ENCODE measurements at places on chromosomes 3 and 15.

- DNase-seq: peak; percentile 43
Measured at GRCh38 chr3:72310419-72311380, 525.8 kb upstream of the PROK2 start.

GRCh38 chr3:128563439-128563838 is 70.4 kb upstream of the GATA2 start:
- DNase-seq: no peak

GRCh38 chr3:184008161-184008560 is 9.5 kb downstream of the ABCC5 start:
- no peak for DNase-seq

DNA sequence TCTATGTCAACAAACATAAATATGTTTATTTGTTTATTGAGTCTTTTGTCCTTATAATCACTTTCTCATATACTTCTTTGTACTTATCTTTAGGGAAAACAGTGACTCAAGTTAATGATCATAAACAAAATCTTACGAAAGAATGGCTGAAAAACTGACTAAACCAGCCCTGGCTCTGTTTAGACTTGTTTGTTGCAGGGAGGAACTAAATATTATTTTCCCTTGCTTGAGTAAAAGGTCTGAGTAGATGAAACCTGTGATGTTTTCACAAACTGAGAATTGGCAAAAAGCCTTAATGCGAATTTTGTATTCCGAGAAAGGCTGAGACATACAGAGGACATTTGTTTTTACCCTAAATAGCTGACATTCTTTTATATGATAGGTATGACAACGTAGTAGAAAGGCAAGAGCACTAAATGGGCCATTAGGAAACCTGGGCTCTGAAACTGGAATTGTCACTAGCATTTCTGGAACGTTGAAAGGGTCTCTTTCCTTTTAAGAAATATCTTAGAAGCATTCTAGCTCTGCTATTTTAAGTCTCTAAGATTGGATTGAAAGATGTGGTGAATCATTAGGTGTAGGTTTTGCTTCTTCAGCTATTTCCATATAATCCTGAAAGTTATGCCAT is 18.2 kb upstream of the CLDN16 start:
- no peak for DNase-seq

DNA sequence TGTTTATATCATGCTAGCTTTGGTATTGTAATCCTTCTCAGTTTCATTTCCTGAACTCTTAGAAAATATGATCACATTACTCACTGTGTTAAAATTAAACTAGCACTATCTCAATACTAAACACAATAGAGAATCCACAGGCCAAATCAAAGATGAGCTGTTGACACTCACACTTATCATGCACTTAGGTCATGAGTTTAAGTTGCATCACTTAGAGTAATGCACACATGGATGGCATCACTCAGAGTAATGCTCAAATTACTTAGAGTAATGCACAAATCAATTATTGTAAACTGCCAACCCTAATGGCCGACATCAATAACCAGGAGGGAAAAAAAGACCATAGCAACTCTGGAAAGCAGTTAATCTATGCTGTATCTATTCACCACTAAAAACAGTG is 40.0 kb upstream of the MCF2L2 start:
- DNase-seq: no peak

DNA sequence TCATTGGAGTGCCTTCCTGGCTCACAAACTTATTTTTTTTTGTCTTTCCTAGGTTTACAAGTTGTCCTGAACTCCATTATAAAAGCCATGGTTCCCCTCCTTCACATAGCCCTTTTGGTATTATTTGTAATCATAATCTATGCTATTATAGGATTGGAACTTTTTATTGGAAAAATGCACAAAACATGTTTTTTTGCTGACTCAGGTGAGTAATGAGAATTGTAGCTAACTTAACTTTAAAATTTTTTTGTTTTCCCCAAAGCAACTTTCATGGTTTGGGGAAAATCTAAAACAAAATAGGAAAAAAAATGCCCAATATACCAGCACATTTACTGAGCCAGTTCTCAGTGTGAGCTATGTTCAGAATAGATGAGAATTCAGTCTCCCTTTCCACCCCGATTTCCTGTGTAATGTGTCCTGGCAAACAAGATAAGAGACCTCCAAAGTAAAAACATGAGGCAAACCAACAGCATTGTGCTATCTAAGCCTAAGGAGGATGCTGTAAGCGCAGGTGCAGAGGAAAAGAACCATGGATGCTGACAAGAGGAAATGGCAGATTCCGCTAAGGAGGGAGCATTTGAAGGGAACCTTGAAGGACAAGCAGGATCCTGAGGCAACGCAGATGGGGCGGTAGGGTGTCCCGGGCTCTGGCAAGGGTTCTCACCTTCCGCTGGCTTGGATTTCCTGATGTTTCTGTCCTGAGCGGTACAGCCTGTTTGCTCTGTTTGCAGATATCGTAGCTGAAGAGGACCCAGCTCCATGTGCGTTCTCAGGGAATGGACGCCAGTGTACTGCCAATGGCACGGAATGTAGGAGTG is 171.4 kb downstream of the CACNA1D start:
- DNase-seq: no peak

DNA sequence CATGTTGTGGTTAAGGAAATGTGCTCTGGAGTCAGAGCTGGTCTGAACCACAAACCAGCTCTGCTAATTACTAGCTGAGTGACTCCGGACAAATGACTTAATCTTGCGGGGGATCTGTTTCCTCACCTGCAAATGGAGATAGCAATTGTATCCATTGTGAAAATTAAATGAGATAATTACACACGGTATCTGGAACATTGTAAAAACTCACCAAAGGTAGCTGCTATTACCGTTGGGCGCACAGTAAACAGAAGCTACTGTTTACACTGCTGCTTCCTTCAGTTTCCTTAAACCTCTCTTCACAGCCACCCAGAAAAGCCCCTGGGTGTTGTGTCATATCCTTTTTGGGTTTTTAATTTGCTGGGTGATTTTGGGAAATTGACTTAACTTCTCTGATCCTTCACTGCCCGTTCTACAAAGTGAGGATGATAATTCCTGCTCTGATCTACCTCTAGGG is 107.8 kb downstream of the MEGF11 start:
- DNase-seq: no peak

DNA sequence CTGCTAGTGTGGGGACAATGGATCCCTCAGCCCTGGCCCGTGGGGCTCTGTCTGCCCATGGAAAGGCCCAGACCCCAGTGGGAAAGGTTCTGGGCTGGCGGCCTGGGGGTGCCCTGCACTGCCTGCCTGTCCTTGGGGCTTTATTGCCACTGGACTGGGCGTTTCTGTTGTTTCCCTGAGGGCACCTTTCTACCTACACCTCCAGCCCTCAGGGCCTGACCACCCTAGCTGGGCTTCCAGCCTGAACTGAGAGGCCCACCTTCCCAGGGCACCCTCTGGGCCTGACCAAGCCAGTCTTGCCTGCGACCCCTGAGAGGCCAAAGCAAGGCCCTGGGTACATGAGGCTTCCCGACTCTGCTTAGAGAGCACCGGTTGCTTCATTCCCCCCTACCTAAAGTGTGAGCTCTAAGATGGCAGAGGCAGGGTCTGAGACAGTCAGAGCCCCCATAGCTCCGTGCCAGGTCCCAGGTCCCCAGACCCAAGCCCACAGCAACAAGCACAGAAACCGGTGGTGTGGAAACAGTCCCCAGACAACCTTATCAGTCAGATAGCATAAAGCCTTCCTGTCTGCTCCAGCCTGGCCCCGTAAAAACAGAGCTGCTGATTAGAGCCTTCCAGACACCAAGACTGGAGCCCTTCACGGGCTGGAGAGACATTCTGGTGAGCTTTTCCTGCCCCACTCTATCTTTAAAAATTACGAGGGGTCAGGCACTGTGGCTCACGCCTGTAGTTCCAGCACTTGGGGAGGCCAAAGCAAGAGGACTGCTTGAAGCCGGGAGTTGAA is 102.8 kb downstream of the CHSY1 start:
- DNase-seq: no peak

DNA sequence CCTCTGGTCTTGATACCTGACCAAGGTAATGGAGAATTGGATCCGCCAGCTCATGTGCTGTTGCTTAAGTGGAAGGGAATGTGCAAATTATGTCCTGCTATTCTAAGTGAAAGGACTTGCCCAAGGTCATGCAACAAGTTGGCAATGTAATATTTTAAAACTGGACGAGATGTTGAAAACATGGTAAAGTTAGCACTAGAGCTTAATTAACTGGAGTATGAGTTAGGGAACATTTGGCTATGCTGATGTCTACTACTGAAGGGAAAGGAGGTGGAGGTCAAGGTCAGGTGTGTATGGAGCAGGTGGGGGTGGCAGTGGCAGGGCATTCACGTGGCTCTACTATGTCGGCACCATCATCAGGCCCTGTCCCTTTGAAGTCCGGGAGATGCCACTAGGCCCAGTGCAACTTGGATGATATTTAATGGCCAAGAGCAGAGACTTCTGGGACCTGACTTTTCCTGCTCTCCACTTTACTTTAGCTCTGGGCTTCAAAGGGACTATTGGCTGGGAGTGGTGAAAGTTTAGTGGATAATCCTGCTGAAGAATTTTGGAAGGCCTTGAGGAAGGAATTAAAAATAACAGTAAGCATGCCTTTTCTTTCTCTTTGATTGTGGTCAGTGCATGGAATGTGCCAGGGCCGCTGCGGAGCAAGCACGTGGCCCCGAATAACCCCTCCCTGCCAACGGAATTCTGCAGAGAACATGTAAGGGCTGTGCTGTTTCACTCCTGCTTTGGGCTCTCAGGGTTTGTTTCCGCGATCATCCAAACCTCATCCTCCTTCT is 14.9 kb downstream of the SMAD3 start:
- DNase-seq: no peak

DNA sequence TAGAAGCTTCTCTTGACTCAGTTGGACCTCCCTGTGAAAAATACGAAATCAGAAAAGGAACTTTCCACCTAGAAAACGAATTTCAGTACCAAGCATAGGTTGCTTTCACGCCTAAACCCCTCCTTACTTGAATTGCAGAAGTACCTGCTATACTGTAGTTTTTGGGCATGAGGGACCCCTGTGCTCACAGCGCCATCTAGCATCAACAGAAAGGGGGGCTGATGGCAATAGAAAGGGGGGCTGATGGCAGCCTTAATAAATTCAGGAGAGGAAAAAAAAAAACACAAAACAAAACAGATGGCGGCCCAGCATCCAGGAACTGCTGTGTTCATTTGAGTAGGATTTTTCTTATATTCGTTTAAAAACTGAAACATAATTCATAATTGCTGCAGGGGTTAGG is 96.7 kb downstream of the NPAP1 start:
- no peak for DNase-seq

DNA sequence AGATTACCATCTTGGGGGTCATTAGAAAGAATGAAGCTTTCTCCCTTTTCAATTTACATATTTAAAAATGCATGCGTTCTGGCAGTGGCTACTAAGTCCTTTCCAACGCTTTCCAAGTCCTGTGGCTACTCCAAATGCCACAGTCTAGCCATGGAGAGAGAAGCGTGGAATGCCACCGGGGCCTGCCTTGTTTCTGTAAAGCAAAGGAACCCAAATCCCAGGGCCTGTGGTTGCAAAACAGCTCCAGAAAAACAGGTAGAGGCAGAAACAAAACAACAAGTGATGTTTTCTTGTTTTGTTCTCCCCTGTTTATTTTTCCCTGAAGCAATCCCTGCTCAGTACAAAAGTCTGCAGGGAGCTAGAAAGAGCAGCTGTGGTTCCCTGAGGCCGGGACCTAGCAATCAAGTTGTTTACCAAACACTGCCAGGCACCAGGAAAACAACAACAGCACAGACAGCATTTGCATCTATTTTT is 85.5 kb downstream of the FOXP1 start:
- no peak for DNase-seq

DNA sequence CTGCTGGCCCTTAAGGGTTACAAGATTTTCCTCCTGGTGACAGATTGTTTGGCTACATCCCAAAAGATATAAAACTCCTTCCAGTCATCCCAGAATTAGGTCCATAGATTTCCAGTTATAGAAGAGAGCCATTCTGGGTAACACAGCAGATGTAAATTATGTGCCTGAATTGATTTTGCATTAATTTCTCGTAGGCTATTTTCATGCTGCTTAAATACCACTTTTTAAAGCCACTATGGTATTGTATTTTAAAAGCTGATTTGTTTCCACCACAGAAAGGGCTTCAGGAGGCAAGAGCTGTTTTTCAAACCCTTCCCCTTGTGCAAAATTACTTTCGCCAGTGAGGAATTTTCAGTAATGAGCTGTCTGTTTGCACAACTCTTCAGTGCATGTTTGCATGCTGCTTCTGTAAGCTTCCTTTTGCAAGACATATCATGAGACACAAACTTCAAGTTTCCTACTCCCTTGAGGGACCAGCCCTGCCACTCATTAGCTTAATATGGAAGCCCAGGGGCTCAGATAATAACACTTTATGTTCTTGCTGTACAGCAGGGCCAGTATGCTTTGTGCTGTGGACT is 105.4 kb upstream of the TNIK start:
- no peak for DNase-seq

- peak; percentile 48 for DNase-seq
Measured at GRCh38 chr15:29089731-29090616, 179.6 kb downstream of the NSMCE3 start.

GRCh38 chr3:184669578-184669977 is 42.3 kb downstream of the MAGEF1 start:
- no peak for DNase-seq

DNA sequence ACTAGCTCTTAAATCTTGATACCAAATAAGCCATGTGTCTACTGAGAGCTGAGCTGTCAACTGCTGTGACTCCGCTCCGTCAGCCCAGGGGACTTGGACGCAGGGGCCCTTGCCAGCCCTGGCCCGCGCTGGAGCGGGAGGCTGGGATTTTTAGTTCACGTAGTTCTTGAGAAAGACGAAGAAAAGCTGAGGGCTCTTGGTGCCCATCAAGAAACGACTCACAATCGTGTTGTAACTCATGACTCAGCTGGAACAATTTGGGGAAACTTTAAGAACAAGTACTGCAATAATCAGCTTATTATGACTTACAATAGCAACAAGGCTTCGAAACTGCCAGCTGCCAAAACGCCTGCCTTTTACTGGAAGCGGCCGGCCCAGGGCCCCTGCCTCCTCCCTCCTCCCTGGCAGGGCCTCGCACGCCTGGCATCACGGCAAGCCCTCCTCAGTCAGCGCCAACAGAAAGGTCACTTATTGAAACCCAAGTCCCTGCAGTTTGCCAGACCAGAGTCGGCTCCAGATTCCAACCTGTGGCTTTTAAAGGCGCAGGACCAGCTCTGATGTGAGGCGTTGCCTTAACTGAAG is 60.3 kb downstream of the RGMA start:
- no peak for DNase-seq

DNA sequence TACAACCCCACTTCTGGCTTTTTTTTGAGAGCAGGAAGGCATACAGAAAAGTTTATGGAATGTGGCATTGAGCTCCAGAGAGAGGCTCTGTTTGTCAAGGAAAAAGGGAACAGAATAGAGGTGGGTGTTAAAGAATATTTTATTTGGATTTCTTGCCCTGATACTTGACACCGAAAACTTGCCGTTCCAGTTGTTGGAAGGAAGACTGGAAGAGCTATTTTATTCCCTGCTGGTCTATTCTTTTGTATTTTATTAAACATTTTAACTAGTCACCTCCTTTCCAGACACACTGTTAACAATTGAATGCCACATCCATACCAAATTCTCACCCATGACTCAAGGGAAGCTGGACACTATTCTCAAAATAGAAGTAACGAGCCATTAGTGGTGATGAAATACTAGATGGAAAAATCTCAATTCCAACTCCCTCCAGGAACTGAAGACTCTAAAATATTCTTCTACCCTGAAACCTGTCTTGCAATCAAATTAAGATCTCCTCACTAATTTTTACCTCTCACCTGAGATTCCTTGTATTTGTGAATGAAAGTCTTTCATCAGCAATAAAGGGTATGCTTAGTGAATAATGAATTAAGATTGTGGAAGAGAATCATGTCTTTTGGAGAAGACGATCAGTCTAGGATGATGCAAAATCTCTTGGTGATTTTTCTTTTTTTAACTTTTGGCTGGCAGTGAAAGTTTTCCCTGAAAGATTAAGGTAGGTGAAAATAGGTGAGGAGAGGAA is 28.5 kb downstream of the GREM1 start:
- DNase-seq: no peak

- no peak for DNase-seq
Measured at GRCh38 chr3:65785065-65785645, 253.6 kb downstream of the MAGI1 start.

Data from activated T-cell treated with anti-CD3 and anti-CD28 coated beads, Interleukin-2, amount 50 U/mL, for 24 hours (primary cell).